Foreskin fibroblast (primary cell): ENCODE measurements at places on chromosomes 3 and 15.

DNA sequence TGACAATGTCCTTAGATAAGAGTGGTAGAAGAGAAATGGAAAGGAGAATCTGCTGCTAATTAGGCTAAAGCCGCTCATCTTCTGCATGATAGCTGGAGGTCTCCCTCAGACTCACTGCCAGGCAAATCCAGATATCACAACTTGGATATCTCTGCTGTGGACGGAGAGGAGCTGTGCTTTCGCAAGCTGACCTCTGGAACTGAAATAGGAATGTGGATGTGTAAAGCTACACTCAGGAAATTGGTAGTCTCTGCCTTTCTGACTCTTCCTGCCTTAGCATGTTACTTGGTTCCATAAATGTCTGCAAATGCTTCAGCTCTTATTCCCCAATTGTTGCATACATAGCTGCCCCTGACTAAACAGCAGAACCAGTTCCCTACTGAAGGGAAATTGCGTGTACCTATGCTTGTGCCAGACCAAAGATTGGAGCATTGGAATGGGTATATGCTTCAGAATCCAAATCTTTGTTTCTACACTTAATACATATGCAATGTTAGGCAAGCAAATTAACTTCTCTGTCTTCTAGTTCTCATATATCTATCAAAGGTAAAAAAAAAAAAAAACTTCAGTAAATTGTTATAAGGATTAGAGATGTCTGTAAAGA is 74.7 kb upstream of the ROBO2 start:
- DNase-seq, result peak; percentile 55

DNA sequence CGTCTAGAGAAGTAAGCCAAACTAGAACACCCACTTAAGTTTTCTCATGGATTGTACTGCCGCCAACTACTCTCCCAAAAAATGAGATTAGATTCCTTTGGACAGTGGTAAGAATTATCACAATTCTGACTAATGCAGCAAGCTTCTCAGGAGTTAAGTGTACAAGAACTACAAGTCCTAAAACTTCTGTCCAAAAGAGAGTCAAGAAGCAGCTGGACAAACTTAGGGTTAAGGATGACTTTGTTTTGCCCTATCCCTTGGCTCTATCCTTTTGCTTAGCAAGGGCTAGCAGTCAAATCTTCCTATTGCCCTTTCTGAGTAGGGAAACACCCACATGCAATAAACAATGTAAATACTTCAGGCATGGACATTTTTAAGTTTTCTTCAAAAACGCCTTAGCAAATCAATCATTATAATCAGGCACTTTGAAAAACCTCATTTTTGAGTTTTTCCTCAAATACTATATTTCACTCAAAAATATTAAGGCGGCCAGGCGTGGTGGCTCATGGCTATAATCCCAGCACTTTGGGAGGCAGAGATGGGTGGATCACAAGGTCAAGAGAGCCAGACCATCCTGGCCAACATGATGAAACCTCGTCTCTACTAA is 19.5 kb downstream of the RAF1 start:
- DNase-seq, result peak; percentile 73

DNA sequence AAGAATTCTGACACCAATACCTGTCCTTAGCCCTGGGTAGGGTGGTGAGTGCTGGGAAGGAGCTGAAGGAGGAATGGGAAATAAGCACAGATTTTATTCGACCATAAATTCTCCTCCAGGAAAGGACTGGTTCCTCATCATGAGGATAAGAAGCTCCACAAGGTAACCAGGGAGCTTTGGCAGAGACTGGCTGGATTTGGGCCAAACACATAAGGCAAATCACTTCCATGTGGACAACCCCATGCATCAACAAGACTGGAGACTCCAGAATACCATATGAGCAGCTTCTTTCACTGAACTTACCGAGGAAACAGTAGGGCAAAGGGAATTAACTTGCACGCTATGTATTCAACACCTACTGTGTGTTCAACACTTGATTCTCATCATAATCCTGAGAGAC is 312.5 kb downstream of the NTRK3 start:
- DNase-seq, result peak; percentile 1

DNA sequence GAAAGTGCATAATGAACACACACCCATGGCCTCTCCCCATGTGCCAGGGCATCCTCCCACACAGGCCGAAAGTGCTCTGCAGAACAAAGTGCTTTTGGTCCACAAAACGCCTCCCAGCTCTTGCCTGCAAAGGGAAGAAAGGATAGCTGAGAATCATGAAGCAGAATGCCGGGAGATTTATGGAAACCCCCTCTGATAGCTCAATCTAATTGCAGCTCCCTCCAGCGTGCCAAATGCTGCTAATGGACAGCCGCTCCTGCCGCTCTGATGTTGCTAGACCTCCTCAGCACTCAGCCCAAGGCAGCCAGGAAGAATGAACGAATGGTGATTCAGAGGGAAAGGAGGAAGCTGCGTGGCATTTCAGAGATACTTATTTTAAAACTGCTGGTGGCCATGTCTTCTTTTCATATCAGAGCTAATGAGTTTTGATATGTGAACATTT is 145.3 kb downstream of the TJP1 start:
- DNase-seq, result peak; percentile 34

- DNase-seq, result peak; percentile 11
Measured at GRCh38 chr3:17915341-17915740, 172.9 kb upstream of the TBC1D5 start.

GRCh38 chr3:135166266-135166825 is 371.3 kb downstream of the EPHB1 start:
- no peak for DNase-seq
